ENCODE measurements at places on chromosomes 3 and 15.

GRCh38 chr3:52249683-52250082 lies 4.1 kb downstream of the PPM1M start:
- no peaks in the 10 kb centered on the region for H3K27me3 ChIP-seq
- H3K27ac ChIP-seq = peak overlapping the region; percentile 91
- H3K36me3 ChIP-seq = peaks cover 81% of the 10 kb centered on the region
- peak overlapping the region; percentile 21 for H3K4me3 ChIP-seq
- no peak for DNase-seq

DNA sequence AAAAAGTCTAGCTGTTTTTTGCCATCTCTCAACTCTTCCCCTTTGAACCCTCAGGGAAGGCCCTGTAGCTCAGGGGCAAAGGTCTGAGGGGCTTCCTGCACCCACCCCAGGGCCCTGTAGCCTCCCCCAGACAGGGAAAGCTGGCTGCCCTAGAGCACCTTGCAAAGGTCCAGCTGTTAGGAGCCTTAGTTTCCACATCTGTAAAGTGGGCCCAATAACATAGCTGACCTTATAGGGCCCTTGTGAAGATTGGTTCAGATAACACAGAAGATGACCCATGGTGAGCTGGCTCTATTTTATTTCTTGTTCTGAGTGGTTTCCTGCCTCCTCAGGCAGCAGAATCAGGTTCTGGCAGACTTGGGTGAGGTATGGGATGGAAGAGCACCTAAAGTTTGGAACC lies 55.2 kb upstream of the SMAD6 start:
- no peaks in the 10 kb centered on the region for H3K27me3 ChIP-seq
- no peak overlapping the region for H3K27ac ChIP-seq
- no peak overlapping the region for H3K4me3 ChIP-seq

- H3K27ac ChIP-seq = no peak overlapping the region
- peaks cover 24% of the 10 kb centered on the region for H3K27me3 ChIP-seq
- no peaks in the 10 kb centered on the region for H3K36me3 ChIP-seq
- DNase-seq = no peak
- H3K4me1 ChIP-seq = peaks cover 22% of the 10 kb centered on the region
Observed at GRCh38 chr15:70438776-70439175, 324.6 kb downstream of the UACA start.

DNA sequence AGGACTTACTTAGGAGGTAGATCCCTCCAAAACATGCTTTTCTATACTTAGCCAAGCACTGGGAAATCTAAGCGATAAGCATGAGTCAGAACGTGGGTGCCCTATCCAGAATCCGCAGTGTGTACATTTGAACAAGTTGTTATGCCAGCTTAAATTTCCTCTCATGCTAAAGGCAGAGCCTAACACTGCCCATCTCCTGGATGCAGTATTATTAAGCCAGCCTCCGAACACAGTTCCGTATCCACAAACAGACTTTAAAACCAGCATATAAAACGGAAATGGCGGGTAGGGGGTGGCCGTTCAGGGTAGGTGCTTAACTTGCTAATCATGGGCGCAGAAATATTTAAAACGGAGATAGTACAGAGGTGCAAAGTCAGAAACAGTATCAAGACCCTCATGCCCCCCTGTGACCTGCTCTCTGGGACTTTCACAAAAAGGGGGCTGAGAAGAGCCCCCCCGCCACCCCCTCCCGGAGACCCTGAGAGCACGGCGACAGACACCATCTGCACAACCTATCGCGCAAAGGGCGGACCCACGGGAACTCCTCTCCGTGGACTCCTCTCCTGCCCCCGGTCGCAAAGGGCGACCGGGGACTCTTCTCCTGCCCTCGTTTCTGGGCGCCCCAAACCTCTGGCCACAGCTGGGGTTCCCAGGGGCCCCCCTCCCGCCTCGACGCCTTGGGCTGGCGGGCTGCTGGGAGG lies 889 bp upstream of the LRRIQ4 start:
- peaks cover 9% of the 10 kb centered on the region for H3K27me3 ChIP-seq
- peaks cover 11% of the 10 kb centered on the region for H3K36me3 ChIP-seq
- DNase-seq = peak; percentile 36
- peaks cover 53% of the 10 kb centered on the region for H3K4me1 ChIP-seq
- H3K27ac ChIP-seq = peak overlapping the region; percentile 65
- H3K4me3 ChIP-seq = peak overlapping the region; percentile 70

DNA sequence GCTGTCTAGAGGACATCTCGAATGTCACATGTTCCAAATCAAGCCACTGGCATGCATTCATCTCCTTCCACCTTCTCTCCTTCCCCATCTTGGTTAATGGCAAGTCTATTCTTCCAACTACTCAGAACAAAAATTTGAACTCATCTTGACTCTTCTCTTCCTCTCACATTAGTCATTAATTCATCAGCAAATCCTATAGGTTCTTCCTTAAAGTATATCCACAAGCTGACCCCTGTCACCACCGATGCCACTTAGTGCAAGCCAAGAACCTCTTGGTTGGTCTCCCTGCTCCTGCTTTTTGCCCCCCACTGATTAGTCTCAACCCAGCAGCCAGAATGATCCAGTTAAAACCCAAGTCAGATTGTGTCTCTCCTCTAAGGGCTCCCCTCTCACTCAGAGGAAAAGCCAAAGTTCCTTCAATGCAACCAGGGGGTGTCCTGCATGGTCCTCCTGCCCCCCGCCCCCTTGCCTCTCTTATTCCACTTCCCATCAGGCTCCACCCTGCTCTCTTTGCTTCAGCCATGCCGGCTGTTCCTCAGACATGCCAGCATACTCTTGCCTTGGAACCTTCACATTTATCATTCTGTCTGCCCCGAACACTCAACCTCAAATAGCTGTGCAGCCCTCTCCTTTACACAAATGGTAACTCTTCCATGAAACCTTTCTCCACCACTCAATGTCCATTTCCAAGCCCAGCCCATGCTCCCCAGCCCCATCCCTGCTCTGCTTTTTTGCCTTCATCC lies 1.0 kb upstream of the GALNT15 start:
- no peaks in the 10 kb centered on the region for H3K36me3 ChIP-seq
- no peak for DNase-seq
- H3K4me3 ChIP-seq = no peak overlapping the region
- H3K4me1 ChIP-seq = no peaks in the 10 kb centered on the region
- peaks cover 29% of the 10 kb centered on the region for H3K27me3 ChIP-seq

- no peaks in the 10 kb centered on the region for H3K36me3 ChIP-seq
- no peak for DNase-seq
- H3K27me3 ChIP-seq = peaks cover 22% of the 10 kb centered on the region
- no peak overlapping the region for H3K4me3 ChIP-seq
Observed at GRCh38 chr15:80550219-80550907, 144.7 kb upstream of the ABHD17C start.

DNA sequence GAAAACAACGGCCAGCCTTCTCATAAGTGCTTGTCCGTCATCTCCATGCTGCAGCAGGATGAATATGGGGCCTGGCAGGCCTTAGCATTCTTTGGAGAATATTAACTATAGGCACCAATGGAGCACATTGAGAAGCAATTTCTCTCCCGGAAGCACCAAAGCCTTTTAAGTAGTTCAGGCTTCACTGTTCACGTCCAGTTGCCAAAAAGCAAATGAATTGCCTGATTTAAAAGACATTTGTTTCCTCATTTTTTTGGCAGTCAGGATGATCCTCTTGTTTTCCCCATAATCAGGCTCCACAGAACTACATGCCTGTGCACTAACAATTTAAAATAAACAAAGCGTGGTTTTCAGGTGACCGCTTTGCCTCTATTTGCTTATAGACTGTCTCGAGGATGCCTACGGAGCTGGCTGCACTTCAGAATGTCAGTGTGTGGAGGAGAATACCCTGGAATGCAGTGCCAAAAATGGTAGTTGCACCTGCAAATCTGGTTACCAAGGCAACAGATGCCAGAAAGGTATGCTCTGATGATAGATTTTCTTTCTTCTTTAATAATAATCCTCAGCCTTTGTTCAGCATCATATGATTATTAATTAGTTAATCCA lies 725.2 kb upstream of the GOLIM4 start:
- no peaks in the 10 kb centered on the region for H3K36me3 ChIP-seq
- H3K4me1 ChIP-seq = no peaks in the 10 kb centered on the region
- no peak overlapping the region for H3K27ac ChIP-seq
- H3K27me3 ChIP-seq = no peaks in the 10 kb centered on the region

- H3K27me3 ChIP-seq = no peaks in the 10 kb centered on the region
- no peaks in the 10 kb centered on the region for H3K4me1 ChIP-seq
- no peak overlapping the region for H3K4me3 ChIP-seq
Observed at GRCh38 chr3:95154766-95155165, 1091.9 kb downstream of the NSUN3 start.

- peaks cover 52% of the 10 kb centered on the region for H3K4me1 ChIP-seq
- peaks cover 21% of the 10 kb centered on the region for H3K36me3 ChIP-seq
- no peaks in the 10 kb centered on the region for H3K27me3 ChIP-seq
- H3K4me3 ChIP-seq = peak overlapping the region; percentile 94
- peak overlapping the region; percentile 92 for H3K27ac ChIP-seq
- peak; percentile 65 for DNase-seq
Observed at GRCh38 chr3:141876891-141877621, 613 bp downstream of the ATP1B3 start.

DNA sequence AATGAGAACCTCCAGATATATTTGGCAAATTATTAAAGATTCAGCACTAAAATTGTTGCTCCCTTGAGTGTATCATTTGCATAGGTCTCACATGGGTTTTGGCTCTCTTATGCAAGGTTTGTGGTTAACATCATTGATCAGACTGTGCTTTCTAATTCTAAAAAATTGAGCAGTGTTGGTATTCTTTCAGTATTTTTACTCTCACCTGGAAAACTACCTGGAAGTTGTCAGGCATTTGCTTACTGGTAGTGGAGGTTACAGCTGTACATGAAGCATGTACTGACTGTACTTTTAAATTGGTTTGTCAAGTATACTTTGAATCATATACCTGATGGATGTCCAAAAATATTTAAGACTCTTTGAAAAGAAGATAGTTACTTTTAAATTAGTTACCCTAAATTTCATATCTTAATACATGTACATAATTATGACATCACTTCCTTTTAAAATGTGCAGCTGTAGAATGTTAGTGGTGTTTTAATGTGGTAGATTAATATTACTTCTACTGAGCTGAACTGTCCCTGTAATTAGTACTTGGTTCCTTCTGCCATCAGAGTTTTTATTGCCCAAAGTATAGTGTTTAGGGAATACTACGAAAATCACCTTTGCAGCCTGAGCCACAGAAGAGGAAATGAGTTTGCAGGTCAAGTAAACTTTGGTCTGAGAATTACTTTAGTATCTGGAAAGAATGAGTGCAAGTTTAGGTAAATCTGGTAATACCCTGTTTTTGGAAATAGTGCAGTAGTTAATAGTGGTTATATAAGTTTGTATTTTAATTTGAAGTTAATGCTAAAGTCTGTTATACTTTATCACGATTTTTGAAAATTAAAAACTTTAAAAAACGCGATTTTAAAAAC lies 2.8 kb downstream of the CHD2 start:
- peak overlapping the region; percentile 92 for H3K4me3 ChIP-seq
- H3K4me1 ChIP-seq = peaks cover 54% of the 10 kb centered on the region
- no peaks in the 10 kb centered on the region for H3K27me3 ChIP-seq
- no peak for DNase-seq
- peaks cover 82% of the 10 kb centered on the region for H3K36me3 ChIP-seq
- H3K27ac ChIP-seq = peak overlapping the region; percentile 100

- H3K4me3 ChIP-seq = no peak overlapping the region
- H3K27me3 ChIP-seq = peaks cover 10% of the 10 kb centered on the region
- no peaks in the 10 kb centered on the region for H3K36me3 ChIP-seq
- H3K4me1 ChIP-seq = no peaks in the 10 kb centered on the region
Observed at GRCh38 chr15:68621535-68621934, 42.7 kb downstream of the CORO2B start.

DNA sequence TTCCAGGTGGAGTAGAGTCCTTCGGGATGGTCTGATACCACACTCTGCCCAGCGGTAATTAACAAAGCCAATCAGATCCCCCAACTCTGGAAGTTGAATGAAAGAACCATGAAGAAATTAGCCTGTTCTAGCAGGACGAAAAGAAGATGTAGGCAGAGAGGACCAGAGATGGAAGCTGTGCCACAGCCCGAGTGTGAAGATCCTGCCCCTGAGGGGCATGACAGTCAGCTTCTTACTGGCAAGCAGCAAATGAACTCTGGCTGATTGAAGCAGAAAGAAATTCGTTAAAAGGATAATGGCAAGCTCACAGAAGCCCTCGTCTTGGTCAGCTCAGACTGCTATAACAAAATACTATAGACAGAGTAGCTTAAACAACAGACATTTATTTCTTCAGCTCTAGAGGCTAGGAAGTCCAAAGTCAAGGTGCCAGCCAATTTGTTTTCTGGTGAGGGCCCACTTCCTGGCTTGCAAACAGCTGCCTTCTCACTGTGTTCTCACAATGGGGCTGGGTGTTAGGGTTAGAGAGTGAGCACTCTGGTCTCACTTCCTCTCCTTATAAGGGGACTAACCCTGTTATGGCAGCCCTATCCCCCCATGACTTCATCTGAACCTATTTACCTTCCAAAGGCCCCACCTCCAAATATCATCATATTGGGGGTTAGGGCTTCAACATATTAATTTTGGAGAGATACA lies 307.1 kb downstream of the VPS13C start:
- H3K4me3 ChIP-seq = no peak overlapping the region
- peaks cover 3% of the 10 kb centered on the region for H3K27me3 ChIP-seq
- no peaks in the 10 kb centered on the region for H3K4me1 ChIP-seq

GRCh38 chr3:8518138-8518537 lies 16.5 kb downstream of the LMCD1 start:
- no peak overlapping the region for H3K27ac ChIP-seq
- no peak for DNase-seq
- no peak overlapping the region for H3K4me3 ChIP-seq
- no peaks in the 10 kb centered on the region for H3K27me3 ChIP-seq
- peaks cover 3% of the 10 kb centered on the region for H3K4me1 ChIP-seq

- H3K27ac ChIP-seq = no peak overlapping the region
- DNase-seq = no peak
Observed at GRCh38 chr15:85819938-85820337, 25.2 kb upstream of the KLHL25 start.

GRCh38 chr15:66883284-66883911 lies 181.4 kb downstream of the SMAD6 start:
- no peaks in the 10 kb centered on the region for H3K4me1 ChIP-seq
- no peak overlapping the region for H3K4me3 ChIP-seq
- no peaks in the 10 kb centered on the region for H3K36me3 ChIP-seq
- H3K27me3 ChIP-seq = peaks cover 13% of the 10 kb centered on the region

DNA sequence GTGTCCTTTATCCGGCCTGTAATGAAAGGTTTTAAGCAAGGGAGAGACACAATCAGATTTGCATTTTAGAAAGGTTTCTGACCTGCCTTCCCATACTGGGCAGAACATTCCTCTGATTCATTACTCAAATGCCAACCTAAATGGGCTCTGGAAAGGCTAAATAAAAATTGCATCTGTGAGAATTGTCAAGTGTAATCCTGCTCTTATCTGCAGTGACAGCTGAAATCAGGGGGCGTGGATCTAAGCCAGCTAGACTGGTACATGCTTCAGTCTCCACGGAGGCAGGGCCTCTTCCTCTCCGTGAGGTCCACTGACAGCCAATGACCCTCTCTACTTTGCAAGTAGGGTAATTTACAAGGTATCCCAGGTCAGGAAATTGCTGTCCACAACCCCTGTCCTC lies 32.5 kb upstream of the MINAR1 start:
- H3K4me3 ChIP-seq = no peak overlapping the region
- H3K27ac ChIP-seq = no peak overlapping the region
- H3K4me1 ChIP-seq = no peaks in the 10 kb centered on the region
- no peaks in the 10 kb centered on the region for H3K27me3 ChIP-seq
- no peak for DNase-seq
- H3K36me3 ChIP-seq = no peaks in the 10 kb centered on the region

- no peak for DNase-seq
- H3K27ac ChIP-seq = no peak overlapping the region
- H3K4me3 ChIP-seq = no peak overlapping the region
- H3K4me1 ChIP-seq = peaks cover 58% of the 10 kb centered on the region
Observed at GRCh38 chr3:156548041-156548687, 6.8 kb downstream of the SSR3 start.

All from activated CD4-positive, alpha-beta memory T cell treated with anti-CD3 and anti-CD28 coated beads, Interleukin-2, amount 10 ng/mL, durations not matched to agents 7 days and 5 days (primary cell).